ENCODE measurements at places on chromosomes 7 and 10. TPM values are rescaled to one million over a fixed set of nuclear protein-coding genes. Genes with fewer than 3 reads are reported as not detected.

CYP3A4 gene
- not detected for total RNA-seq

CLDN4 gene
- not detected for total RNA-seq

NEURL1 gene
- 0.63 TPM for total RNA-seq

CDC14C gene
- total RNA-seq = 0.11 TPM

SYNPO2L gene
- total RNA-seq = 0.11 TPM

BCL7B gene
- 24.8 TPM for total RNA-seq

LRGUK gene
- 0.13 TPM for total RNA-seq

PTF1A gene
- total RNA-seq = not detected

SNCG gene
- total RNA-seq = 1.8 TPM

VAX1 gene
- not detected for total RNA-seq

Data from GM23248 (cell line).